HAP-1 (cell line): ENCODE measurements at places on chromosomes 6 and 20.
A peak's percentile ranks its signal among the peaks of the same experiment; 100 is the strongest.

DNA sequence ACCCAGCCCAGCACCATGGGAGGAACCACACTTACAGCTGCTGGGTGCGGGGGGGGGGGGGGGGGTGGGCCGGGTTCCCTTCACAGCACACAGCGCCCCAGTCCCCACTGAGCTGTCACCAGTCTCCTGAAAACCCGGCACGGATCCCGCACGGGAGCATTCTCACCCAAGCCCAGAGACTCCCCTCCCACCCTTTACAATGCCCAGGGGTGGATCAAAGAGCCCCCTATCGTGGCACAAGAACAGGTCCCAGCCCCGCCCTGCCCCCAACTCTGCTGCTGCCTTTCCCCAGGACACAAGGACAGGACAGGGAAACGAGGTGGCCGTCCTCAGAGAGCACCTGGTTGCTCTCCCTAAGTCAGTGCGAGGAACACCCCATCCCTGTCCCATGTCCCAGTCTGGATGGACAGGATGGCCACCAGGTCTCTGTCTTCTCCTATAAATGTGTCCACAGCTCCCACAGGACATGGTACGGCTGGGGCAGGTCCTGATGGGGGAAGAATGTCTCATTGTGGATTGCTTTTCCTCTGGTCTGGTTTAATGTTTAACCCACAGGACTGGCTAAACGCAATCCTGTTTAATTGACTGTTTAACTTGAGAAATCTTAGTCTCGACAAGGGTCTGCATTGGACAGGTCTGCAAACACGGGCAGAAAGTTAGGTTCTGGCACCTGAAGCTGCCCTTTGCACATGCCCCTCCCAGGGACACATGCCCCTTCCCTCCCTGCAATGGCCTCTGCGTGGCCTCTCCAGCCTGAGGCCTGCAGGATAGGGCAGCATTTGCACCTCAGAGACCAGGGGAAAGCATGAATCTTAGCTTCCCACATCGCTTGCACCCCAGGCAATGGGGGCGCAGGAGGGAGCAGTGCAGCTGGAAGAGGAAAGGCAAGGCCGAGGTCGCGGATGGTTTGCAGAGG is 45.3 kb downstream of the DACT2 start:
- no peak for DNase-seq

DNA sequence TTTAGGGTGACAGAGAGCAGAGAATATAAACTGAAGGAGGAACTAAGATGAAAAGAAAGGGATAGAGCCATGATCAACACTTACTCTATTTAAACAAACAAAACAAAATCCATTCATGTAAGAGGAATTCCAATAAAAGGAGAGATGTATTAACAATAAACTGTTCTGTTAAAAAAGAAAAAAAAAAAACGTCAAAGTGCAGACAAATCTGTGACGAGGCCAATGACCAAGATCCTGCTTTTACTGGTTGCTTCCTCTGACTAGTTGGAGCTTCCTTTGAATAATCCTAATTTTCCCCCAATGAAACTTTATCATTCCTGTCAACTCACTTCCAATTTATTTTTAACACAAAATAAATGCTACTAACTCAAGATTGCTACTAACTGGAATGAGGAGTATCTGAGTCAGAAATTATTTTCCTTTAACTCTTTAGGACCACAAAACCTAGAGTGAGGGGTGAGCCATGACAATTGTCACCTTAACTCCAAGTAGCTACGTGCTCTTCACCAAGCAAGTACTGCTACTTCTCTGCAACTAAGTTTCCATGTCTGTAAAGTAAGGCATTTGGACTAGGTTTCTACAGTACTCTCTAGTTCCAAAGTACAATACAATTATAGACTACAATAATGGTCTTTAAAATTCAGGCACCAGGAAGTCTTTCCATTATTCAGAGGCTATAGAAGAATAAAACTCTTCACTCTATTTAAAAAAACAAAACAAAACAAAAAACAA is 152.0 kb downstream of the PTPRK start:
- DNase-seq = no peak

GRCh38 chr6:133966654-133967329 is 13.8 kb downstream of the TBPL1 start:
- DNase-seq = no peak

DNA sequence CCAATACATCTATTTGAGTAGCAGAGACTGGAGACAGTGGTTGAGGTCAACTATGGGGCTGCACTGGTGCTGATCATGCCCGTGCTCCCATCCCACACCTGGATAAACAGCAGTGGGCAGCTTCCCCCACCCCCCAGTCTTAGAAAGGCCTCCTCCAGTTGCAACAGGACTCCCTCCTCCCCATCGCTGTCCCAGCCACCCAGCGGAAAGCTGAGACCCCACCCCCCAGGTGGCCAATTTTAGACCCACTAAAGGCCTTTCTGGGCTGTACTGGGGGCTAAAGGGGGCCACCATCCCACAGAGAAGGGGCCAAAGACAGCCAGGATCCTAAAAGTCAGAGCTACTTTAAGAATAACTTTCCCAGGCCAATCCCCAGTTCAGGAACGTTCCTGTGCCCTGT is 1.2 kb upstream of the SSTR4 start:
- no peak for DNase-seq

DNA sequence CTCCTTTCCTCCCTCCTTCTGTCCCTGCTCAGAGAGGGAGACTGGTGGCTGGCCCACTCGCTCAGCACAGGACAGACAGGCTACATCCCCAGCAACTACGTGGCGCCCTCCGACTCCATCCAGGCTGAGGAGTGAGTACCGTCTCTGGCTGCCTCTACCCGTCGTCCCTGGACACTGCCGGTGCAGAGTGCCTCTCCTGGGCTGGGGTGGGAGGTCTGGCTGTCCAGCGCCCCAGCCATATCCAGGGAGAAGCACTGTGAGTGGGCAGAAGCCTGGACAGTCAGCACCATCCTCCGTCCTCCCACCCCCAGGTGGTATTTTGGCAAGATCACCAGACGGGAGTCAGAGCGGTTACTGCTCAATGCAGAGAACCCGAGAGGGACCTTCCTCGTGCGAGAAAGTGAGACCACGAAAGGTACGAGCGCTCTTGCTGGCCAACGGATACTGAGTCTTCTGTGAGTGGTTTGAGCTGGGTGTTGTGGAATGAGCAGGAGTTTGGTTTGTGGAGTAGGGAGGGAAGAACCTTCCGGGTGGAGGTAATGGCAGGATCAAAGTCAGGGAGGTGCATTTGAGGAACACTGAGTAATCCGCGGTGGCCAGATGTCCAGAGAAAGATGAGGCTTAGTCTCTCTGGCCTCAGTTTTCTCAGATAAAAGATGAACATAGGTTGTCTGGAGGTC is 48.1 kb downstream of the SRC start:
- DNase-seq = no peak

GRCh38 chr6:133957227-133957626 is 4.2 kb downstream of the TBPL1 start:
- no peak for DNase-seq

- DNase-seq = no peak
Measured at GRCh38 chr6:24919056-24919892, 16.5 kb downstream of the RIPOR2 start.

DNA sequence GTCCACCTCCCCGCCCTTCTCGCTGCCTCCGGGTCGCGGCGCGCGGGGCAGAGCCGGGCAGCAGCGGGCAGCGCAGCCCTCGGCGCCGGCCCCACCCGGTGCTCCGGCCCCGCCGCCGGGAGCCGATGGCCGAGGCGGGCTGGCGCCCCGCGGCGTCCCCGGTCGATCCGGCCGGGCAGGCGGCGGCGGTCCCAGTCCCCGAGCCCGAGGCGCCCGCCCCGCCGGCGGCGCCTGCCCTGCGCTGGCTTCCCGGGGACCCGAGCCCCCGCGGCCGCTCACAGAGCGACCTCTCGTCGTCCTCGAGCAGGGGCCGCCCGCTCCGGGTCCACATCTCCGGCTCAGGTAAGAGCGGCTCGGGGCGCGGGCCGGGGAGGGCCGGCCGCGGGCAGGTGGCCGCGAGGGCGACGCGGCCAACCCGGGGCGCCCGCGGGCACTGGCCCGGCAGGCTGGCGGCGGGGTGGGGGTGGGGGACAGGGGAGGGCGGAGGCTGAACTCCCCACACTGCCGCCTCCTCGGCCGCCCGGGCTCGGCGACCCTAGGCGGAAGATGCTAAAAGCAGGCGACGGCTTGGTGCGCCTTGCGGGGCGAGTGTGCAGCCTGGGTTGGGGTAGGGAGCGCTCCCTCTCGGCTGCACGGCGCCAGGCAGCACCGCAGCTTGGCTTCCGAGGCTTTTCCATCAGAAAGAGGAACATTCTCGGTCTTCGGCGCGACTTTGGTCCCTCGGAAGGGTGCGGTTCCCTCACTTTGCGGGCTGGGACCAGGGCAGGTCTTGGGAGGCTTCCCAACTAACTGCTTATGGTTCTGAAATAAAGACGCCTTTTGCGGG is 25.6 kb upstream of the FUCA2 start:
- DNase-seq = peak; percentile 71

DNA sequence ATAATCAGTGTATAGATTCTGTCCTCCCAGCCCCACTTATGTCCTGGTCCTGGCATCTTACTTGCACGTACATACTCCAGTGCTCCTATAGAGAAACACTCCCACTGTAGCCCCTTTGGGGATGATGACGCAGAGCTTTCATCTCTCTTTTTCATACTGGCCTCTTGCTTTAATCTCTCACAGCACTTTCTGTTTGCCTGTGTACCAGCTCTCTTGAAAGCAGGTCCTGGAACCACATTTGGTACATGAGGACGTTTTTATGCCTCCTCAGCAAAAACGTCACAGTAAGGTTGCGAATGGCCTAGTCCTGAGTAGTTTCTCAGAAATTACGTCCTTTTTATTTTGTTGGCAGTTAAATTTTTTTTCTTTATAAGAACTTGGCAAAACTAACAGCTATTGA is 10.8 kb downstream of the L3MBTL3 start:
- DNase-seq = no peak

GRCh38 chr20:57824909-57825308 is 115.1 kb upstream of the PMEPA1 start:
- DNase-seq = no peak
